ENCODE measurements at places on chromosomes 16 and 17.

DNA sequence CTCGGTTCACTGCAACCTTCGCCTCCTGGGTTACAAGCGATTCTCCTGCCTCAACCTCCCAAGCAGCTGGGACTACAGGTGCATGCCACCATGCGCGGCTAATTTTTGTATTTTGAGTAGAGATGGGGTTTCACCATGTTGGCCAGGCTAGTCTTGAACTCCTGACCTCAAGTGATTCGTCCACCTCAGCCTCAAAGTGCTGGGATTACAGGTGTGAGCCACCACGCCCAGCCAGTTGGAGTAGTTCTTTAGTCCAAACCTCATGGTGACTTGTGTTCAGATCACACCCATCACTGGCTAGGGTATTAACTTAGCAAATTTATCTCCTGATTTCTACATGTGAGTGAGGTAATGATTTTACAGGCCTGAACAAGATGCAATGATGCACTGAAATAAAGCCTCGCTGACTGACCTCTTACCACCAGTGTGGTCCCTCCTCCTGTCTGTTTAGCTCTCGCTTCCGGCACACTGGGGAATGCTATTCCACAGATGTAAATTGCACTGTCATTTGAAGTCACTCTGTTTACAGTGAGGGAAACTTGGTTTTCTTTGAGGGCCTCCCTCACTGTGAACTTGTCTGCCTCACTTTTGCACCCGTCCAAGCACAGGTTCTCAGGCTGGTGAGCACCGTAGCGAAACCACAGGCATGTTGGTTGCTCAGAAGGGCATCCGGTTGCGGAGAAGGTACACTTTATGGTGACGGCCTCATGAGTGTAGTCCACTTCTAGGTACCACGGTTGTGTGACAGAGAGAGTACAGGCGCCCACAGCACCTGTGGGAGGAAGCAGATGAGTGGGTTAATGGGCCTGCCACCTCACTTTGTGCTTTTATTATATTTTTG lies 5.5 kb downstream of the IGSF6 start:
- no peak for DNase-seq

- DNase-seq, result no peak
These were observed 250.5 kb upstream of the TNRC6C start for GRCh38 chr17:77708049-77708448.

- no peak for DNase-seq
These were observed 149.5 kb downstream of the TMEM132E start for GRCh38 chr17:34728771-34729310.

- DNase-seq, result no peak
These were observed 13.3 kb downstream of the PRSS27 start for GRCh38 chr16:2706611-2707311.

GRCh38 chr17:46154151-46154816 lies 38.9 kb downstream of the KANSL1 start:
- no peak for DNase-seq

- no peak for DNase-seq
These were observed 124.6 kb downstream of the IRX5 start for GRCh38 chr16:55055262-55055661.
